Heart left ventricle (tissue), 16 donors: ENCODE measurements at places on chromosomes 11 and 22. TPM values are rescaled to one million over a fixed set of nuclear protein-coding genes. Genes with fewer than 3 reads are reported as not detected.

Gene YWHAH
- 78.8 TPM for total RNA-seq

- H3K36me3 ChIP-seq: no peaks in the 10 kb centered on the region
- H3K4me3 ChIP-seq: no peak overlapping the region
- DNase-seq: no peak
- peak overlapping the region; percentile 83 for H3K27ac ChIP-seq
- H3K27me3 ChIP-seq: no peaks in the 10 kb centered on the region
- H3K4me1 ChIP-seq: peaks cover 48% of the 10 kb centered on the region
Observed at GRCh38 chr11:62402960-62403730, 15.7 kb upstream of the SCGB1A1 start.

DNA sequence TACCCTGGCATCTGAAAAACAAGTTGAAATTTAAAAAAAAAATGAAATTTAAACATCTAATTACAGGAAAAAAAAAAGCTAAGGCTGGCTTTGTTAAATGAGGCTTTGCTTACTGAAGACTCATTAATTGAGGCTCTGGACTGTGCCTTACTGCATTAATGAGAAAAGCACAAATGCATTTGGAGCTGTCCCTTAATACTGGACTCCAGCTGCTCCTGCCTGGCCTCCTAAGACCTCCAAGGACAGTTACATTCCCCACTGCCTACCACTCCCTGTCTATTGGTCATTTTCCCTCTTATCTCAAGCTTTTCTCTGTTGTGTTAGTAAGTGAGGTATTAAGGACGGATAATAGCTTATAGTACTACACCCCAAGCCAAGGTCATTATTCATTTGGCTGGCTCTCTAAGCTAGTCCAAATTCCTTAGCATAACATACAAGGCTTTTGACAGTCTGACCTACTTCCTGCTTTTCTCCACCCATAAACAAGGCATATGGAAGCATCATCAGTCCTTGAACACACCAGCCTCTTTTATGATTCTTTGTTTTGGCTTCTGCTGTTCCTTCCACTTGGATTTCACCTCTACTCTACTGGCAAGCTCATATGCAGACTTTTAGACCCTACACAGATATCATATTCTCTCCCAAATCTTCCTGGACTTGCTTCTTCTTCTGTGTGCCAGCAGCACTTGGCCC lies 62.5 kb downstream of the USP35 start:
- H3K4me1 ChIP-seq: peaks cover 16% of the 10 kb centered on the region
- H3K4me3 ChIP-seq: no peak overlapping the region

- H3K4me3 ChIP-seq: no peak overlapping the region
- peaks cover 43% of the 10 kb centered on the region for H3K27me3 ChIP-seq
- no peaks in the 10 kb centered on the region for H3K36me3 ChIP-seq
- peaks cover 7% of the 10 kb centered on the region for H3K4me1 ChIP-seq
Observed at GRCh38 chr22:29718949-29719898, 579 bp upstream of the CABP7 start.

GRCh38 chr11:125193416-125193726 lies 28.8 kb downstream of the PKNOX2 start:
- peaks cover 6% of the 10 kb centered on the region for H3K4me1 ChIP-seq
- no peaks in the 10 kb centered on the region for H3K27me3 ChIP-seq
- H3K27ac ChIP-seq: no peak overlapping the region
- no peak overlapping the region for H3K4me3 ChIP-seq

Gene OSBP2
- 13.2 TPM for total RNA-seq

Gene BAIAP2L2
- total RNA-seq: 0.21 TPM
